Left ventricle myocardium superior (tissue), 1 donor: ENCODE measurements at places on chromosomes 11 and 22.

DNA sequence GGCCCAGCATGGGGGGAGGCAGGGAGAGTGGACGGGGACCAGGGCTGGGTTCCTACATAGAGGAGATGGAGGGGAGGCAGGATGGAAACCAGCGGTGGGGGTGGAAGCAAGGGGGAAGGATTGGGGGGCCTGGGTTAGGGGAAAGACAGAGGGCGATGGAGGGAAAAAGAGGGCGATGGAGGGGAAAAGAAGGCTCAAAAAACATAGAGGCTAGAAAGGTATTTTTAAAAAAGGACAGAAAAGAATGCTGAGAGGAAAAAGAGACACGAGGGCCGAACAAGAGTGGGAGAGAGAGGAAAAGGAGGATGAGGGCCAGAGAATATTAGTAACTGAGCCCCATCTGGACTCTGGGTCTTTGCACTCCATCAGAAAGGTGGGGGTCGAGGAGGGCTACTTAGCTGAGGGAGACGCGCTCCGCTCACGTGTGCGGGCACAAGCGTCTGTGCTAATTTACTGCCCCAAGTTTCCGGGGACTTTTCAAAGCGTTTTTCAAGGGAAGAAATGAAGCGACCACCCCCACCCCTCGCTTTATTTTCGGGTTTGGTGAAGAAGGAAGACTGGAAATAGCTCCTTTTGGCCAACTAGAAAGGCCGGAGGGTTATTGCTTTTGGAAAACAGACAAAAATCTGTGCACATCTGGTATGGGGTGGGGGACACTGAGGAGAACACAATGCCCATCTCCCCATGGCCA is 14.5 kb downstream of the PAX6 start:
- no peak for DNase-seq

- DNase-seq: no peak
Measured at GRCh38 chr11:18203723-18204122, 31.1 kb downstream of the MRGPRX4 start.

DNA sequence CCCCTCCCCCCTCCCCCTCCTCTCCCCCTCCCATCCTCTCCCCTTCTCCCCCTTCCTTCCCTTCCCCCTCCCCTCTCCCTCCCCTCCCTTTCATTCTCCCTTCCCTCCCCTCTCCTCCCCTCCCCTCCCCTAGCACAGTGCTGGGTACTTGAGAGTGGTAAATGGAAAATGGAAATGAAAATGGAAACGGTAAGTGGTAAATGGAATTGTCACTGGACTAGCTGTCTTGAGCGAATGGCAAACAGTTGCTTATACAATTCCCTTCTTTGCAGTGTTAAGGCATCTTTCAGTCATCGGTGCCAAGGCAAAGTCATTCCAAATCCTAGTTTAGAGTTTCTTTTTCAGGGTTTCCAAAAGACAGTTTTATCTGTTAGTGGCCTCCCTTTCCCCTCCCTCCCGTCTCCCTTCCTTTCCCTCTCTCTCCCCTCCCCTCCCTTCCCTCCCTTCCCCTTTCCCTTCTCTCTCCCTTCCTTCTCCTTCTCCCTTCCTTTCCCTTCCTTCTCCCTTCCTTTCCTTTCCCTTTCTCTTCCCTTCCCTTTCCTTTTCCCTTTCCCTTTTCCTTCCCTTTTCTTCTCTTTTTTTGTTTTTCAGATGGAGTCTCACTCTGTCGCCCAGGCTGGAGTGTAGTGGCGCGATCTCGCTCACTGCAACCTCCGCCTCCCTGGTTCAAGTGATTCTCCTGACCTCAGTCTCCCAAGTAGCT is 47.3 kb downstream of the GRAMD1B start:
- DNase-seq: no peak

DNA sequence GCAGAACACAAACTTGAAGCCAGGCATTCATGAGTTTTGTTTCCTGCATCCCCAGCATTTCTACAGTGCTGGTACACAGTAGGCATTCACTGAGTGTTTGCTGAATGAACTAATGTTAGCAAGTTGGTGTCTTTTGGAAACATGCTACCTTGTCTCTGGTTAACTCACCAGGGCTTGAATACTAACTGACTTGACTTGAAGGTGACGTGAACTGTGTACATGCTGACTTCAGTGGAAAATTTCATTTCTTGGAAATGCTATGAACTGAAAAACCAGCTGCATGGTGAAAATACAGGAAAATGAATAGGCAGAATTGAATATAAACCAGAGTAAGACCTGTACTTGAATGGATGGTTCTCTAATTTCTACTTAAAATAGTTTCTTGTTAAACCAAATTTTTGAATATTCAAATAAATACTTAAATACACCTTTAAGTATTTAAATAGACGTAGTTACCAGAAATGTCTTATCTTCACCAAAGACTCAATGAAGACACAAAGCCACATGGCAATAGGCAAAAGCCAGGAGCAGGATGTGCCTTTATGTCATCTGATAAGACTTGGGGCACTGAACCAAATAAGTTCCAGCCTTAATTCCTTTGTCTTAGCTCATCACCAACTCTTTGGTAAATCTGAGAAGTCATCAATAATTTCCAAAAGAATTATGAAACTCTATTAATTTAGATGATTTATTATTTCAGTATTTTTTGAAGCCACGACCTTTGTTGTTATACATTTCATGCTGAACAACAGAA is 39.7 kb upstream of the POU2AF2 start:
- no peak for DNase-seq

GRCh38 chr11:27088353-27088752 is 47.7 kb downstream of the BBOX1 start:
- no peak for DNase-seq

DNA sequence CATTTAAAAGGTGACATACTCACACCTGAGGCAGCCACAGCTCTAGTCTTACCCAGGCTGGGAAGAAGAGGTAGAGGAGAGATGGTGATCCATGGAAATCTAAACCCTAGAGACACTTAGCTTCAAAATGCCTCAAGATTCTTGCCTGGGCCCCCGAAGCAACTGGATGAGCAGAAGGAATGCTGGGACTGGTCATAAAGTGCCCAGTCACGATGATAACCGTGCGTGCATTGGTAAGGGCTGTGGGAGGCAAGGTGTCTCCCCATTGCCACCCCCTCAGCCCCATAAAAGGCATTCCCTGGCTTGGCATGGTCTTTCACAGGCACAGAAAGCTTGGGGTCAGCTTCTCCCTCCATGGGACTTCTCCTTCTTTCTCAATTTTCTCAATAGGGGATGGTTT is 144.5 kb downstream of the DSCAML1 start:
- DNase-seq: no peak

DNA sequence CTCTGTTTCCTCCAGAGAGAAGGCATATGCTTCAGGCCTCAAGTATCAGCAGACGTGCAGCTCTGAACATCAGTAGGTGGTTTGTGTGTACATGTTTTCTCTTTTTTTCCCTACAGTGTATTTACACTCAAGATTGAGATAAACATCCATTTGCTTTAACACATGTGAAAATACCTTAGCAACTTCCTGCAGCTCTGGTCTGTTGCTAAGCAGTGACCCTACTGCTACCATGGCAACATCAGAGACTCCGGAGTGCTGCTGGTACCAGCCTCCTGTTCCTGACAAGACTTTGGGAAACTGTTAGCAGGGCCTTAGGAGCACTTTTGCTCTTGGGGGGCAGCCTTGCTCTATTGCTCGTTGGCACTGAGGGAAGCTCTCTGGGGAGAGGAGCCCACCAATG is 221.2 kb upstream of the PLET1 start:
- no peak for DNase-seq

DNA sequence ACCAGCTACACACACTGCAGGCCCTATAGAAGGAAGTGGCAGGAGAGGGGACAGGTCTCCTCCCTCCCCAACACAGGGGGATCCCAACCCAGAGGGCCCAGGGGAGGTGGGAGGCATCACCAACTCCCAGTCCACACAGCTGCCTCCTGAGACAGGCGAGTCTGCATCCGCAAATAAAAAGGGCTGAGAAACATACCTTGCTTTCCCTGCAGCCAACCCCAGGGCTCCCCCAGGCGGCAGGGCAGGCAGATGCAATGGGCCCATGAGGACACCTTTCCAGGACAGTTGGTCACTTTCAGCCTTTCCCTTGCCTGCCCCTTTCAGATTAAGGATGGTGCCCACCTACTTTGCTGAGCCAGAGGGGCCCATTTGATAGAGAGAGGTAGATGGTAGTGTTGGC is 180.0 kb downstream of the BRD1 start:
- DNase-seq: no peak

GRCh38 chr11:77503006-77503405 is 29.1 kb upstream of the PAK1 start:
- DNase-seq: no peak

- peak; percentile 17 for DNase-seq
Measured at GRCh38 chr22:37167176-37167980, 17.7 kb upstream of the IL2RB start.

- DNase-seq: no peak
Measured at GRCh38 chr22:23693979-23694680, 3.3 kb downstream of the RGL4 start.

GRCh38 chr11:20081336-20081735 is 78.9 kb downstream of the DBX1 start:
- no peak for DNase-seq

GRCh38 chr11:67307545-67308001 is 4.2 kb downstream of the SSH3 start:
- DNase-seq: no peak

DNA sequence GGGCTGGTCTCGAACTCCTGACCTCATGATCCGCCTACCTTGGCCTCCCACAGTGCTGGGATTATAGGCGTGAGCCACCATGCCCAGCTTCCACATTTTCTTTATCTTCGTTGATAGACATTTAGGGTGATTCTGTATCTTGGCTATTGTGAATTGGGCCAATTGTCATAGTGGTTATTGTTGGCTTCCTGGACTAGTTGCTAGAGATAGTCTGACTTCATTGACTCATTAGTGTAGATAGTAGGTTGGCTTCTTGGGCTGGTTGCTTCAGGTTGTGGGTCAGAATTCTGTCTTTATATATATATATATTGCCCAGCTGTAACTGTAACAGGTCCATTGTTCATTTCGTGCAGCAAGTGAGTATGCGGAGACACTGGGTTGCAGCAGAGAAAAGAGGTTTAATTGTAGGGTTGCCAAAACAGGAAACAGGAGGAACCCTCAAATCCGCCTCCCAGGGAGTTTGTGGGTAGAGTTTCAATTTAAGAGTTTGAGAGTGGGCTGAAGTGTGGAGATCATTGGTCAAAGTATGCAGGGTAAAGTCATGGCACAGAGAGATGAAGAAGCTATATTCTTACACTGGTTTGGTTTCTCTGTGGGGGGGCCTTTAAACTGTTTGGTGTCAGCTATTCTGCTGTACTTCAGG is 22.0 kb downstream of the ATG13 start:
- DNase-seq: no peak

GRCh38 chr22:19123936-19124335 is 1.7 kb upstream of the DGCR2 start:
- DNase-seq: no peak

GRCh38 chr22:20970939-20971657 is 4.0 kb downstream of the AIFM3 start:
- no peak for DNase-seq

DNA sequence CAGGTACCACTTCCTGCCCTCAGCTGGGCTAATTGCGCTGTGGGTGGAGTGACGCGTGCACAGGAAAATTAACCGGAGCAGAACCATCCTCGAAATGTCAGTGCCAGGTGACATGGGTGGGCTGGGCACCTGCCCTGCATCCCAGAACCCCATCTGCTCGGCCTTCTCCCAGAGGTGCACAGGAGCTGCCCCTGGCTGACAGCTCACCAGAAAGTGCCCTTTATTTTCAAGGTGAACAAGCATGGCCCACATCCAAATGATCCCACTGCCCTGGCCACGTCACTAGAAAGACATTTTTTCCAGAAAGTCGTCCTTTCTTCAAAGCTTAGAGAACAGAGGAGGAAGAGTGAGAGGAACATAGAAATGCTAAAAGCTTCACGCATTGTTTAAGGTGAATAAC is 4.1 kb upstream of the ELFN2 start:
- DNase-seq: peak; percentile 6

DNA sequence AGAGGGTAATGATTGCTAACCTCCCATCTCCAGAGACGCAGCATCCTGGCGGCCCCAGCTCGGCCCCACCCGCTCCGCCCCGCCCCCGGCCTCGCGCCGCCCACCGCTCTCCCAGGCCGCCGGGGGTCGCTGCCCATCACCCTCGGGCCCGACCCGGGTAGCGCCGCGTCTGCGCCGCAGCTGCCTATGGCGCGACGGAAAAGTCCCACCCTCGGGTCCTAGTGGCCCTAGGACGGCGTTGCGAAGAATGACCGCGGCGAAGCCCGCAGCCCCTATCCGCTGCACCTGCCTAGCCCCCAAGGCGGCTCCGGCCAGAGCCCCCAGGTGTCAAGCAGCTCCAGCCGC is 457 bp downstream of the CPSF7 start:
- DNase-seq: peak; percentile 77

GRCh38 chr11:60367009-60367408 is 11.3 kb upstream of the MS4A7 start:
- no peak for DNase-seq

- DNase-seq: peak; percentile 82
Measured at GRCh38 chr22:30396871-30397655, at the start of gene SEC14L2. SEC14L2 (plus strand) TSS chr22:30397018; CDS start chr22:30397117, 99 bp downstream.

DNA sequence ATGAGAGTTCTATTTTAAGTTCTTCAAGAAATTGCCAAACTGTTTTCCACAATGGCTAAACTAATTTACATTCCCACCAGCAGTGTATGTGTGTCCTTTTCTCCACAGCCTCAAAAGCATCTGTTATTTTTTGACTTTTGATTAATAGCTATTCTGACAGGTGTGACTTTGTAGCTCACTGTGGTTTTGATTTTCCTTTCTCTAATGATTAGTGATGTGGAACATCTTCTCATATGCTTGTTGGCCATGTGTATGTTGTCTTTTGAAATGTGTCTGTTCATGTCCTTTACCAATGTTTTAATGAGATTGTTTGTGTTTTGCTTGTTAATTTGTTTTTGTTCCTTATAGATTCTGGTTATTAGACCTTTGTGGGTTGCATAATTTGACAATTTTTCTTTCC is 18.0 kb upstream of the RAB38 start:
- DNase-seq: no peak

DNA sequence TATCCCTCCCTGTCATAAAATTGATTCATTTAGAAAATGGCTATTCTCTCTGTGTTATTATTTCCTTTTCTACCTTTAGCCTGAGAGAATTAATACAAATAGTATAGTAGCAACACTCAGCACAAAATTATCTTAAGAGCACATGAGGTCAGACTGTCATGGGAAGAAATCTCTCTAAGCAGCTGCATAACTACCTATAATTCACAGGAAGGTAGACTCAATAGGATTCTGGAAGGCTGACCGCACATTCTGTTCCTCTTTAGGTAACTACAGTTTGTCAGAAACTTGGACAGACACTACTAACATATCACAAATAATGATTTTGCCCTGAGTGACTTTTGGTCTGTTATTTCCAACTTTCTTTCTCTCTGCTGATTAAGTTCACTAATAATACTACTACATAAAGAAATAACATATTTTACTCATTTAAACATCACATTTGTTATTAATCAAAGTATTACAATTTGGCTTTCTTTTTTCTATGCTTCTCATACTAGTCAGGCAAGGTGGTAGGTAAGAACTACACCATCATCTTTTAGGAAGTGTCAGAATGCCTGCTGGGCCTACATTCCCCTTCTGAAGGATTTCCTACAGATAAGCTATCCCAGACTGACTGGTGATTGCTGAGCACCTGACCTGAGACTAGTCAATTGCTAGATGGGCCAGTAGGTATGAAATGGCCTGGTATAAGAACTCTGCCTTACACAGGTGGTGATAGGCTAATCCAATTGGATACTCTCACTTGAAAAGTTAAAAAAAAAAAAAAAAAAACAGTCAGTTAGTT is 325.1 kb downstream of the DLG2 start:
- DNase-seq: no peak
